Natural killer cell (primary cell): ENCODE measurements at places on chromosomes 3 and 15. TPM values are rescaled to one million over a fixed set of nuclear protein-coding genes. Genes with fewer than 3 reads are reported as not detected.

GRCh38 chr3:166367947-166368533 is 530.8 kb upstream of the BCHE start:
- no peak for DNase-seq

- no peak for DNase-seq
Measured at GRCh38 chr3:46433841-46434240, 26.8 kb downstream of the CCRL2 start.

GRCh38 chr3:188948997-188949389 is 222.8 kb upstream of the TPRG1 start:
- no peak for DNase-seq

GRCh38 chr15:34760909-34761308 is 6.1 kb upstream of the GJD2 start:
- no peak for DNase-seq

- DNase-seq: no peak
Measured at GRCh38 chr3:62708638-62709373, 166.4 kb downstream of the CADPS start.

DNA sequence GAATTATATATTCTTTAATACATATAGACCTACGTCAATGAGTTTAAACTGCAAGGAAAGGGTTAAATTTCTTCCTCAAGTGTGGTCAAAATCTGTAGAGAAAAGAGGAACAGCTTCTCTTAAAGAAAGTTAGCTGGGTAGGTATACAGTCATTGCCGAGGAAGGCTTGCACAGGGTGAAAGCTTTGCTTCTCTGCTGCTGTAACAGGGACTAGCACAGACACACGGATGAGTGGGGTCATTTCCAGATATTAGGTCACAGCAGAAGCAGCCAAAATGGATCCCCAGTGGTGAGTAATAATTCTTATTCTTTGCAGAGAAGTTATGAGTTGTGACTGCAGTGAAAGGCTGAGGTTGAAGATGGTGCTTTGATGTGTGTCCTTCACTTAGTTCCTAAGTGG is at the start of gene CD86:
Gene CD86, plus strand, starts transcription at position 148 of the 400 bp plus-strand sequence. Its CDS starts 128 bp downstream, at position 276.
- DNase-seq: no peak

DNA sequence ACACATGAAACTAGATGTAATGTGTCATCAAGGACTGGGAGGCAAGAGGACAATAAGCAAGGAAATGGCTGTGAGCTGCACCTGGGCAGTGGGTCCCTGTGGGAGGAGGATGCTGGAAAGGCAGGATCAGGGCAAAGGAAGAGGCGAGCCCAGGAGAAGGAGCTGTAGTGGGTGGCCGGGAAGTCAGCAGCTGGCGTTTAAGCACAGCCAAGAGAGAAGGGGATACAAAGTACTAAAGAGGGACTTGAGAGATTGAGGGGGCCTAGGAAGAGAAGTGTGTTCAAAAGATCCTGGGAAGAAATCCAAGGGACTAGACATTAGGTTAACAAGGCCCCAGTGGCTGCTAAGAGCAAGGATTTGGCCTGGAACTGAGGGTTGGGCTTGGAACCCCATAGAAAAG is 188.5 kb upstream of the SLC24A5 start:
- no peak for DNase-seq

DNA sequence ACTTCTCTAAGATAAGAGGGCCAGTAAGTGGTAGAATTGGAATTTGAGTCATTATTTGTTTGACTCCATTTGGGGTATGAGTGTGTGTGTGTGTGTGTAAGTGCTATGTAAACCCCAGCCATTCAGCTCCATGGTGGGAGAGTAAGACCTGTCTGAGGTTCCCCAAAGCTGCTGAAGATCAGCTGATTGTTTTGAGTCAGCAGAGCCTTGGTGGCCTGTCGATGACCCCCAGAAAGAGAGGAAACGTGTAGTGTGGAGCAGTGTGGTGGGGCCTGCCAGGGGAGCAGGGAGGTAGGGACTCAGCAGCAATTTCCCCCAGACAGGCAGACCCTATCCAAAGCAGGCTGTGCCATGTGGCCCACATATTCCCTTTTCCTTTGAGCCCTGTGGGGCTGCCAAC is 5.3 kb downstream of the DVL3 start:
- DNase-seq: no peak

DNA sequence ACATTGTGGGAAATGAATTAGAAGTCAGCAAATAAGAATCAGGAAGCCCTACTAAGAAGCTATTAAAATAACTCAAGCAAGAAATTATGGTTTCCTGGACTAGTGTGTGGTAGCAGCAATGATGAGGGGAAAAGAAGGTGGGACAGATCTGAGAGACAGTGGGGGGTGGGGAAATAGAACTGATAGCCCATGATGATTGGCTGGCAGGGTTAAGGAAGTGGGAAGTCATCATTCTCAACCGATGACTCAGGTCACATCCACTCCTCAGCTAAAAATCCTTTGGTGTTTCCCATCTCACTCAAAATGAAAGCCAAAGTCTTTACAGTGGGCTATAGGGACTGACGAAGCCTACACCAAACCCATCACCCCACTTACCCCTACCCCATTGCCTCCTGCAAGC is 153.9 kb upstream of the ARHGEF26 start:
- no peak for DNase-seq

DNA sequence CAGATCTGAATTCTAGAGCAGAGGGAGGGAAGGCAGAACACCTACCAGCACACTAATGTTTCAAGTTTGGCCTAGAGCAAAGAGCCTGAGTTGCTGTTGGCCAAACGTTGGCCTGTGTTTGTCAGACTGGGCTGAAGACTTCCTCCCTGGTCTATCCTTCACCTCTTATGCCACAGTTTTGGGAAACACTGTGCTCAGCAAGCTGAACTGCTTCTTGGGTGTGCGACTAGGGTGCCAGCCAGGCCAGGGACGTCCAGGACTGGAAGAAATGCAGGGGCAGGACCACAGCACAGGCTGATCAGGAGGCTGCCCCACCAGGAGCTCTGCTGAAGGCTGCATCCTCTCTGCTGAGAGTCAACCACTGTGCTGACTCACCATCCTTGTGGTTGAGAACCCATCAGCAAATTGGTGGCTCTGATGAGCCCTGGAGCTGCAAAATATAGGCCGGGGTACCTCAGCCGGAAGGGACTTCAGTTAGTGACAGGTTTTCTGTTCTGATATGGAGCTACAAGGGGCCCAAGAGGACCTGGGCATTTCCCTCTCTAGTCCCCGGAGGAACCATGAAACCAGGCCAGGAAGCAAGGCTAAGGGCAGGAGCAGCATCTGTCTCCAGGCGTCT is 131.6 kb upstream of the RASGRP1 start:
- DNase-seq: peak; percentile 59

- DNase-seq: no peak
Measured at GRCh38 chr3:175304404-175304803, 445.3 kb downstream of the NAALADL2 start.

DNA sequence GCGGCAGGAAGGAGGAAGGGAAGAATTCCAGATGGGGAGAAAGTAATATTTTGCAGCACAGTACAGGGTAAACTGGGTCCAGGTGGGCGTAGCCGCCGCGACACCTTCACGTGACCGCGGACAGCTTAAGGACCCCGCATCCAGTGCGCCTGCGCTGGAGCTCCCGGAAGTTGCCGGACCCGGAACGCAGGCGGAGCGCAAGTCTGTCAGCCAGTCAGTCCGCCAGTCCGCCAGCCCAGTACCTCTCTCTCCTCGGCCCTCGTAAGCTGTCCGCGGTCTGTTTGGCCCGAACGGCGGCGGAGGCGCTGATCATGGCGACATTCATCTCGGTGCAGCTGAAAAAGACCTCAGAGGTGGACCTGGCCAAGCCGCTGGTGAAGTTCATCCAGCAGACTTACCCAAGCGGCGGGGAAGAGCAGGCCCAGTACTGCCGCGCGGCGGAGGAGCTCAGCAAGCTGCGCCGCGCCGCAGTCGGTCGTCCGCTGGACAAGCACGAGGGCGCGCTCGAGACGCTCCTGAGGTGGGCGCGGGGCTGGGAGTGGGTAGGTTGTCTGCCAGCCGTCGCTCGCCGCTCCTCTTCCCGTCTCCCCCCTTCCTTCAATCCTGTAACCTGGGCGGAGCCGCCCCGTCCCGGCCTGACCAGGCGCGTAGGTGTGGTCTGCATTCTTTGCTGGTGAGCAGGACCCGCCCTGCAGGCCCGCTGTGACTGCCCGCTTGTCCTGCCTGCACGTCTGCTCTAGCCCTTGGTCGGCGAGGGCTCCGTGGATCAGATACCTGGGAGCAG is at the start of gene PDCD6IP:
Gene PDCD6IP, plus strand, starts transcription at position 213 of the 784 bp plus-strand sequence. Its CDS starts 99 bp downstream, at position 312.
- peak; percentile 94 for DNase-seq

DNA sequence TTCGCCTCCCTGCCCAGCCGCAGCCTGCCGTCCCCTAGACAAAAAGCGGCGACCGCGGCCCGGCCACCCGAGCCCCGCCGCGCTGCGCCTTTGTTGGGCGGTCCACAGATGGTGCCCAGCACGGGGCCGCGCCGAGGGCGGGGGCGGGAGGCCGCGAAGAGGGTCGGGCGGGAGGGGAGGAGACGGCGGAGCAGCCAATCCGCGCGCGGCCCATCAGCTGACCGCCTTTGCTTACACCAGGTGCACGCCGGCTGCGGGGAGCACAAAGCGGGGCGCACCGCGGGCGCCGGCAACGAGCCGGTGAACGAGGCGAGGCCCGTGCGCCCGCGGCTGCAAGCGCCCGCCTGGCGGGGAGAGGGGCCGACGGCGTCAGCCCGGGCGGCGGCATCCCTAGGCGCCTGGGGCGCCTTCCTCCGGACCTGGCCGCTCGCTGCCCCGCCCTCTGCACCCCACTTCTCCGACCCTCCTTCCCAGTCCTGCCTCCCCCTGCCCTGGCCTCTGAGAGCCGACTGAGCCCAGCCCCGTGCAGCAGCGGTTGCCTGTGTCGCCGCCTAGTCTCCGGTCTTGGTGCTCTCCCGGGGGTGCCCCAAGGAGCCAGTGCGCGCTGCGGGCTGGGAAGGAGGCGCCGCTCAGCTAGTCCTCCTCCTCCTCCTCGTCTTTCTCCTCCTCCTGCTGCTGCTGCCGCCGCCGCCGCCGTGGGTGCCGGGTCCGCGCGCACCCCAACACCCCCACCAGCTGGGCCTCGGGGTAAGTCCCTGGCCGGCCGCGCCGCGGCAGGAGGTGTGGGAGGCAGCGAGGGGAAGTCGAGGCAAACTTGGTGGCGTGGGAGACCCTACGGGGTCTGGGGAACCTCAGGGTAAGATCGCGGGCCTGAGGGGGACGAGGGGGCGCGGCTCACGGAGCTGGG is at the start of gene LRRN1:
Gene LRRN1, plus strand, starts transcription at position 259 of the 907 bp plus-strand sequence. CDS start 45,211 bp downstream, outside the sequence.
- peak; percentile 53 for DNase-seq

GRCh38 chr3:150775001-150775599 is 12.1 kb upstream of the SIAH2 start:
- no peak for DNase-seq

- DNase-seq: no peak
Measured at GRCh38 chr3:195025884-195026200, 245.1 kb downstream of the XXYLT1 start.

GRCh38 chr15:63551400-63551799 is 45.8 kb upstream of the FBXL22 start:
- DNase-seq: no peak

- DNase-seq: no peak
Measured at GRCh38 chr3:162641907-162642306, 1145.3 kb downstream of the OTOL1 start.

DNA sequence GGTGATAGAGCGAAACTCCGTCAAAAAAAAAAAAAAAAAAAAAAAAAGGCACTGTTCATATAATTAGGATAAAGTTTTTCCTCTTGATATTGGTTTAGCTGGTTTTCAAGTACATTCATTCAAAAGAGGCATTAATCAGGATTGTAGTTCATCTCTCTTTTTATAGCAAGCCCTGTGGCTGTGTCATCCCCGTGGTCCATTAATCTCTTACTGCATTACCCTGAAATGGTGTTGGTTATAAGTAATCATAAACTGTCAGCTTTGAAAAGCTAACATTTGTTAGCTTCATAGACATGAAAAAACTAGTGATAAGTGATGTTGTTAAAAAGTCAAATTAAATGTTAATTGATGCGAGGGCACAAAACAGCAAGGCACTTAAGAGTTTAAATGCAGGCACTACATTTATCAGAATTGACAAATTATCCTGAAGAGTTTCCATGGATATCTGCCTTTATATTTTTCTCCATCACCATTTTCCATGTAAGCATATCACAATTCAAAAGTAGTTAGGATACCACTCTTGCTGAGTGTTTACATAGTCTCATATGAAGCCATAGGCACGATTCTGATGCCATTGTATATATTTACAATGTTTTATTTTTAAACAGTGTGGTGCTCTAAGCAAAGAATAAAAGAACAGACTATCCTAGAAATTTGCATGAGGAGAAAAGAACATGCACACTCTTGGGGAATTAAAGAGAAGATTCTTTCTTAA is 193.1 kb downstream of the OTOL1 start:
- DNase-seq: no peak

GRCh38 chr3:192409838-192410683 is 317.3 kb downstream of the FGF12 start:
- DNase-seq: no peak

DNA sequence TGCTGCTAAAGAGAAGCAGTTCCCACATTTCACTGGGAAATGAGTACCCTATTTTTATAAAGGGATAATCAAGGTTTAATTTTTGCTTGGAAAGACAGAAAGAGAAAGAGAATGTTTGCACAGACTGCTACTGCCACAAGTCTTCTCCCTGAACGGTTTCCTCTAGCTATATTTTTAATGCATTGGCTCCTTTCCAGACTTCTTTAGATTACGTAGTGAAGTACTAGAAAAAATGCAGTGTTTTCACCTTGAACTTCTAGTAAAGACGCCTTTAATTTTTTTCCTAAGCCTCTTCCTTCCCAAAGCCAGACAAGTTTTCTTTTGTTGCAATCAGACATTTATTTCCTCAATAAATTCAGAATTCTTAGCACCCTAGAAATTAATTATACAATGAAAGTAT is 248.3 kb upstream of the CCDC54 start:
- DNase-seq: no peak

DNA sequence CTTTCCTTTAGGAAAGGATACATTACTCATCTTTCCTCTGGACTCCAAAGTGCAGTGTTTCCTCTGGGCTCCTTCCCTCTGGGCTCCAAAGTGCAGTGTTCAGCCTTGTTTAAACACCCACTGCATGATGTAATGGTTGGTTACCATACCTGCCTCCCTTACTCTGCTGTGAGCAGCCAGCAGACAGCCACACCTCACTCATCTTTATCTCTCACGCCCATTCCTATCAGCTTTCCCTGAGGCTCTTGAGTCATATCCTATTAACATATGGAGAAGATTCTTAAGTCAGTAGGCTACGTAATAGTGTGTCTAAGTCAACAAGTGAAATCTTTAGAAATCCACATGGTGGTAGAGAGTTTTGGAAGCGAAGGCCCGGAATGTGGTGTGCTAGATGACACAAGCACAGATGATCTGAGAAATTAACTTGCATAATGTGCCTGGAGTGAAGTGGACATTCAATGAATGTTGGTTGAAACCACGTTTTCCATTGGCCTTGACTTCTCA is 97.2 kb upstream of the CTNNB1 start:
- no peak for DNase-seq

DNA sequence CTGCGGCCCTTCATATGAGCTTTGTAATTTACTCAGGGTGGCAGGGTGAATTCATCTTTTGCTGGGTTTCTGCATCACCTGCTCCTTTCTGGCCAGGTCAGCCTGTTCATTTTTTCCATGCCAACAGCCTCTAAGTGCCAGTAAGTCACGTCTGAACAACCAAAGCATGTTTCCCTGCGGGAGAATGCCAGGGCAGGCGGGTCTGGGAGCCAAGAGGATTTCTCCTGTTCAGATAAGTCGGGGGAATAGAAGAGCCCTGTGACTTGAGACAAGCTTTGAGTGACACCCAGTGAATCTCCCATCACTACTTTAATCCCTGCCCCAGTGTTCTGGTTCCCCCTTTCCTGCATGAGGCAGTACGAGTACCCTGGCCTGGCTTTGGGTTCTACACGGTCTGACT is 153.1 kb downstream of the PGPEP1L start:
- DNase-seq: no peak

NR1I2 gene
- 0.13 TPM for total RNA-seq

ISL2 gene
- total RNA-seq: not detected

SLC35A5 gene
- 17.4 TPM for total RNA-seq

CX3CR1 gene
- total RNA-seq: 459 TPM

EPHB1 gene
- 0.60 TPM for total RNA-seq

CSTA gene
- total RNA-seq: 4.0 TPM

ARGFX gene
- total RNA-seq: not detected

SLCO2A1 gene
- not detected for total RNA-seq
